NCI-H2107 (cell line): ENCODE measurements at places on chromosomes 5 and 9.

- no peak for DNase-seq
Measured at GRCh38 chr9:127567035-127567729, 44.9 kb upstream of the STXBP1 start.

DNA sequence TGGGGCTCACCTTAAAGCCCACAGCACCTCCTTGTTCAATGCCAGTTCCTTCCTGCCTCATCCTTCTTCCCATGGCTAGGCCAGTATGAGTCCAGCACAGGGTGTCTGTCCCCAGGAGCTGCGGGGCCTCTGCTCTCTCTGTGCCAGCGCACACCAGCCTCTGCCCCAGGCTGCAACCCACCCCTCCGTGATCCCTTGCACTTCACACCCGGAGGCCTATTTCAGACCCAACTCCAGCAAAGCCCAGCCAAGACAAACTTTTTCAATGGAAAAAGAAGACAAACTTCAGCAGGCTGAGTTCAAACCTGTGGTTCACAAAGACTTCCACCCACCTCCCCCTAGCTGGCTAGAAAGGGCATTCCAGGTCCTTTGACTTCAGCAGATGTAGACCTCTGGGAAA lies 56.2 kb upstream of the OTULINL start:
- DNase-seq, result no peak

- DNase-seq, result no peak
Measured at GRCh38 chr9:70220216-70220615, 38.6 kb upstream of the SMC5 start.

DNA sequence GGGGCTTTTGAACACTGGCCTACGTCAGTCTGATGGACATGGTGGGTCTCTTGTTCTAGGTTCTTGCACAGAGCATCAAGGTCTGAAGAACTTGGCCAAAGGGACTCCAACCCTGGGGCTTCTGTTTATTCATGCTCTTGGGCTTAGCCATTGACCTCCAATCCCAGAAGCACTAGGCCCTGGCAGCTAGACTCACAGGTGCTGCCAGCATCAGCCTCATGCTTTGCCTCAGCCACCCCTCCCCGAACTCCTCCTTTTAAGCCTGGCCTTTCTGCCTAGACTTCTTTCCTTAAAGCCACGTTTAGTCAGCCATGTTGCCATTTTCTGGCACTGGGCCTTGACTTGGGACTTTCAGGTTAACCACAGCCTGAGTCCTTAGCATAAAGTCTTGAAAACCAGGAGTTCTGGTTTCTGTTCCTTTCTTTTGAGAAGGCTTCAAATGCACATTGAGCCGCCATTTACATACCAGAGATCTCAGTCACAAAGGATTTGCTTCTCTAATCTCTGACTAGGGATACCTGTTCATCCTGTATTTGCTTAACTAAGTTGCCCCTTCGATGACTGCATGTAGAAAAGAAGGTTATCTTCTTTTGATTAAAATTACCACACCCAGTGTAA lies 54.7 kb downstream of the ANGPTL2 start:
- no peak for DNase-seq

DNA sequence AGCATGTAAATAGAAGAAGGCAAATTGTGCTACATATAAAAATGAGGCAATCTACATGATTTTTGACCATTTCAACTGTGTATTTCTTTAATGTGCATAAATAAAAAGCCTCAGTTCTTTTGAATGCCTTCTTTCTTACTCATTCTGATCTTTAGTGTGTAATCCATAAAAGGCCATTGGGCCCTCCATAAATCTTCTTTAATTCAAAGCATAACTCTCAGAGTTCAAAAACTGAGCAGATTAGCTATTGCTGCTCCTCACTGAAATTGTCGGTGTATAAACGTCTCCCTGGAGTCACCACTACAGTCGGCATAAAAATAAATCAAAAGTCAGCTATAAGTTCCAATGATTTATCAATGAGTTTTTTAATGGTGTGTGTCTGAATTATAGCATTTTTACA lies 45.3 kb upstream of the ADAMTSL1 start:
- no peak for DNase-seq

GRCh38 chr5:28249771-28250415 lies 1211.5 kb upstream of the CDH9 start:
- no peak for DNase-seq

DNA sequence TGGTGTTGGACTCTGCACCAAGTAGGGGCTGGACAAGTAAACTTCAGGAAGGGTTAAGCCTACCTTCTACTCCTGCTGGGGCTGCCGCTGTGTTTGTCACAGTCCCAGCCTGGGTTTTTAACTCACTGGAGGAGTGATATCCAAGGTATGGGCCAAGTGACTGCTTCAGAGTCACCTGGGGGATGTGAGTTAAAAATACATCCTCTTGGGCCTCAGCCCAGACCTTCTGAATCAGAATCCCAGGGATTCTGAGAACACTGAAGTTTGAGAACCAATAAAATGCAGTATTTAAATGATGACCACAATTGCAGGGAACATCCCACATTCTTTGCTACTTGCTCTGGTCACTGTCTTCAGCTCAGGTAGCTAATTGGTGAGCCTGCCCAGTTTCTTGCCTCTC lies 95.1 kb upstream of the DNAH5 start:
- no peak for DNase-seq

DNA sequence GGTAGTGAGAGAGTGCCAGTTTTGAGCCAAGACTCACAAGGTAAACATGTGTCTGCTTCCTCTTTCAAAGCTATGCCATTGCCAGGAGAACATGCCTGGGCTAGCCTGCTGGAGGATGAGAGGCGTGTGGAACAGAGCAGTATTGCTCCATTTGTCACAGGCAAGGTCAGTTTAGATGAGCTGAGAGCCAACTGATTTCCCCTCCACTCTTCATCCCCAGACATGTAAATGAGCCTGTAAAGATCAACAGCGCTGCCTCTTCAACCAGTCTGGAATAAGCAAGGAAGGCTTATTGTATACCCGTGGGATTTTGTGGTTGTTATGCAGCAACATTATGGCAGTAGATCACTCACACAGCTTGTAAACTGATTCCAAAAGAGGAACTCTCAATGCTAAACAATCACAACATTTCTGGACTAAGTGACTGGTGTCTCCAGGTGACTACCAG lies 8.2 kb upstream of the GDNF start:
- DNase-seq, result peak; percentile 82
